ENCODE measurements at places on chromosomes 7 and 10. TPM values are rescaled to one million over a fixed set of nuclear protein-coding genes. Genes with fewer than 3 reads are reported as not detected.

The HMX3 gene
- not detected for polyA plus RNA-seq

The MMD2 gene
- not detected for polyA plus RNA-seq

The RBP4 gene
- 0.90 TPM for polyA plus RNA-seq

The GCK gene
- polyA plus RNA-seq, result 0.43 TPM

The ASB15 gene
- polyA plus RNA-seq, result not detected

DNA sequence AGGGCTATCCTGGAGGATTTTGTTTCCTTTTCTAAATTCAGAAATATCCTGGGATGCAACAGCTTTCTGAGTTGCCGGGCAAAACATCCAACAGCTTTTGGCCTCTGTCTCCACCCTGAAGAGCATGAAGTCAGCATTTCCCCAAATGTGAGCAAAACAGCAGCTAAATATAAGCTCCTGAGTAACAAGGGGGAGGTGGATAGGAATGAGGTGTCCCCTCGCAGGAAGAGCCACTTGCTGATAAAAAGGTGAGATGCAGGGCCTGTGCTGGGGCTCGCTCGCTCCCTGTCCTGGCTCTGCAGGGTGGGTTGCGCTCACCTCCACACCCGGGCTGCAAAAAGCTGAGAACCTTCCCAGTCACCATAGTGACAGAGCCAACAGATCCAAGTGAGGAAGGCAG lies 264.3 kb downstream of the ZEB1 start:
- peak; percentile 30 for DNase-seq

DNA sequence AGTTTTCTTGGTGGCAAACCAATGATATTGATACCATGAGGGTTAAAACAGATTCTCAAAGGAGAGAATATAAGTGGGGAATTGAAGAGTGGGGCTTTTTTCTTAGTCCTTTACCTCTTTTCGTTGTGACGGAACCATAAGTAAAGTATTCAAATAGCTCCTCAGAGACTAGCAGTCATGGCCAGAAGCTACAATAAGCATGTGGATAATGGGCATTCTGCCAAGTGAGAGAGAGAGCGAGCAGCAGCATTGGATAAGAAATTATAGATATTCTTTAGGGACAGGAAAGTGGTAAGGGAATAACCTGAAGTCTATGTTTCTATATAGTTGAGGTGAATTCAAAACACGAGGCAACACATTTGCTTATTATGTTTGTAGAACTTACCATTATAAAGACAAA lies 235.1 kb downstream of the SEMA3E start:
- DNase-seq, result peak; percentile 3

DNA sequence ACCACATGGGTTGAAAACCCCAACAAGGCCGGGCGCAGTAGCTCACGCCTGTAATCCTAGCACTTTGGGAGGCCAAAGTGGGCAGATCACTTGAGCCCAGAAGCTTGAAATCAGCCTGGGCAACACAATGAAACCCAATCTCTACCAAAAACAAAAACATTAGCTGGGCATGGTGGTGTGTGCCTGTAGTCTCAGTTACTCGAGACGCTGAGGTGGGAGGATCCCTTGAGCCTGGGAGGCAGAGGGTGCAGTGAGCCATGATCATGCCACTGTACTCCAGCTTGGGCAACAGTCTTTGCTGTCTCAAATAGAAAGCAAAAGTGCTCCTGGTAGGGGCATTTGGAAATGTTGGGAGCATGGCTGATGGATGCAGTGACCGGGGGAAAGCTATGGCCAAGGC lies 209.6 kb upstream of the PLXNA4 start:
- no peak for DNase-seq

DNA sequence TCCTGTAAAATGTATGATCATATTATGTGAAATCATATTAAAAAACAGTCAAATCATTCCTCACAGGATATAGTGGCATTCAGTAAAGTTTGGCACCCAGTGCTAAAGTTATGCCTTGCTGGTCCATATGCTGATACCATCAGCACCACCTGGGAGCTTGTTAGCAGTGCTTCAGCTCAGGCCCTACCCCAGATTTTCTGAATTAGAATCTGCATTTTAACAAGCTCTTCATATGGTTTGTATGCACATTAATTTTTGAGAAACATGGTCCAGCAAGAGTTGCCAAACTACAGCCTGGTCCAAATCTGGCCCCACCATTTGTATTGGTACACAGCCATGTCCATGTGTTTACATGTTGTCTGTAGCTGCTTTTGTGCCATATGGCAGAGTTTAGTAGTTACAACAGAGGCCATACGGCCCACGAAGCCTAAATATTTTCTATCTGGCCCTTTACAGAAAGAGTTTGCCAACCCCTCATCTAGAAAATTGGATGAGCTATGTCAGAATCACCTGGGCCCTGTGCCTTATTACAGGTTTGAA lies 30.1 kb downstream of the RAB18 start:
- DNase-seq, result no peak

DNA sequence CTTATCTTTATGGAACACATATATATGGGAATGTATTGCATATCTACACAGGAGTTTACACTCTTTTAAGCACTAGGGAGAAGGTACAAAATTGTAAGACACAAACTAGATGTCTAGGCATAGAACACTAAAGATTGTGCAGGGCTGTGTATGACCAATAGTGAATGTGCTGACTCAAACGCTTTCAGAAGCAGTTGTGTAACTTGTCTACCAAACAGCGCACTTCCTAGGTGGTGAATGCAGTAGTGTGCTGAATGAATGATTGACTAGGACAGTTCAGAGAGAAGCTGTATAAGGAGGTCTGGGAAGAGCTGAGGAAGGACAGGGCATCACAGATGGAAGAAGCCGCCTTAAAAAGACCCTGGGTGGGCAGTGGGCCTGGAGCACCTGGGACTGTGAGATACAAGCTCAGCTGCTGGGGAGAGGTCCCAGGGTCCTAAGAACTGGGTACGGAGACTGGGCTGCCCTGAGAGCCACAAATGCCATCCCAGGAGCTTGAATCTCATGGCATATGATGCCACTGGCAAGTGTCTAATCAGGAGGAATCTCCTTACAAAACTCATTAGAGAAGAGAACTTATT lies 14.2 kb downstream of the CLRN3 start:
- DNase-seq, result no peak

DNA sequence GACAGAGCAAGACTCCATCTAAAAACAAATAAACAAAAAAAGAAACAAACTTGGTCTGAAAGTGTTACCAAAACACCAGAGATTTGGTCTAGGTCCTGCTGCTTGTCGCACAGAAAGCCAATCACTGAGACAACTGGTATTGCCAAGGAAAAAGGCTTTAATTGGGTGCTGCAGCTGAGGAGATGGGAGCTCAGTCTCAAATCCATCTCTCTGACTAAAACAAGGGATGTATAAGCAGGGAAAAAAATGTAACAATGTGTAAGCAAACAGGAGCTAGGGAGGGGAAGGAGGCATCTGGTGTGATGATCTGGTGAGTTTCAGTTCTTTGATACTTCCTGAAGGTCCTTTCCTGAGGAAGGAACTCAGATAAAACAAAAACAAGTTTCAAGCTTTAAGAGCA lies 8.4 kb upstream of the PDIA4 start:
- no peak for DNase-seq

DNA sequence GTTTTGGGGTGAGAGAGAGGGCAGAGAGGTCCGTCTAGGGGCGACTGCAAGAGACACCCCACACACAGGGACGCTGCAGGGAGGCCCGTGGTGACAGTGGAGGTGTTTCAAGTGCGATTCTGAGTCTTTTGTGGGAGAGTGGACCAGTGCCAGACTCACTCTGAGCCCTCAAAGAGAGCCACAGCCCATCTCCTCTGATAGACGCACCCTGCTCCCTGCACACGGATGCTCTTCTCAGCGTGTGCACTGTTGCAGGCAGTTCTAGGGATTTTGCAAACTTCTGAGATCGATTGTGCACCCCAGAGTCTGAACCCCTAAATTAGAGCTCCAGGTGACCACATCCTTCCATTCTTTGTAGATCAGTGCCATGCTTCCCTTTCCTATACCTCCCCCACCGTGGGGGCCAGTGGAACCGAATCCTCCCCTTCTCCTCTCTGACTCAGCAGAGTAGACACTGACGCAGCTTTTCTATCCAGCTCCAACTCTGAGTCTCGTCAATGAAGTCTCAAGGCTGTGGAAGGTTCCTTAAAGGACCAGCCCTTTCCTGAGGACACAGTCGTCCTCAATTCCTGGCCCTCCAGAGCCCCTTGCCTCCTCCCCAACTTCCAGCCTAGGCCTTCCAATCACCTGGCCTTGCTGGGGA lies 83.8 kb downstream of the TMEM130 start:
- DNase-seq, result peak; percentile 49

GRCh38 chr10:119441921-119442757 lies 100.4 kb downstream of the RGS10 start:
- DNase-seq, result no peak

GRCh38 chr10:19194866-19195265 lies 146.3 kb downstream of the MALRD1 start:
- no peak for DNase-seq

DNA sequence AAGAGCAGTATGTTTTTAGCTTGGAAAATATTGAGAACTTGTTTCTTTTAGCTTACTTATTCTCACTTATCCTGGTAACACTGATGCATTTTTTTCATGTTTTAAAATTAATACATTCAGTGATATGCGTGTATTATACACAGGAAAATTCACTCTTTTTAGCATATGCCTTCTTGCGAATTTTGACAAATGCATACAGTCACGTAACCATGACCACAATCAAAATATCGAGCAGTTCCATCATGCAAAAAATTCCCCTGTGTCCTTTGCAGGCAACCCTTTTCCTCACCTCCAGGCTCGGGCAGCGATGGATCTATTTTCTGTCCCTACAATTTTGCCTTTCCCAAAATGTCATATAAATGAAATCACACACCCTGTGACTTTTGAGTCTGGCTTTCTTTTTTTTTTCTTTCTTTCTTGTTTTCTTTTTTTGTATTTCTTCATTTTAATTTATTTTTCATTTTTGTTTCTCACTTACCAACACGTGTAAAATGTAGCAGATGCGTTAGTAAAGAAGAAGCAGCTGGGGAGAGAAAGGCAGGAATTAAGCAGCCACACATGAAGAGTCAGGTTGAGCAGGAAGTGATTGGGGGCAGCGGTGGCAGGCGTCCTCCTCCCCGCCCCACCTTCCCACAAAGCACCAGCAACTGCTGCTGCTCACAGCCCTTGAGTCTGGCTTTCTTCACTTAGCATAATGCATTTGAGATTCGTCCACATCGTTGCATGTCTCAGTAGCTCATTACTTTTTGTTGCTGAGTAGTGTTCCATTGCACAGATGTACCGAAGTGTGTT lies 29.9 kb downstream of the ADRB1 start:
- DNase-seq, result no peak

GRCh38 chr10:119517235-119518141 lies 25.0 kb downstream of the RGS10 start:
- peak; percentile 31 for DNase-seq

DNA sequence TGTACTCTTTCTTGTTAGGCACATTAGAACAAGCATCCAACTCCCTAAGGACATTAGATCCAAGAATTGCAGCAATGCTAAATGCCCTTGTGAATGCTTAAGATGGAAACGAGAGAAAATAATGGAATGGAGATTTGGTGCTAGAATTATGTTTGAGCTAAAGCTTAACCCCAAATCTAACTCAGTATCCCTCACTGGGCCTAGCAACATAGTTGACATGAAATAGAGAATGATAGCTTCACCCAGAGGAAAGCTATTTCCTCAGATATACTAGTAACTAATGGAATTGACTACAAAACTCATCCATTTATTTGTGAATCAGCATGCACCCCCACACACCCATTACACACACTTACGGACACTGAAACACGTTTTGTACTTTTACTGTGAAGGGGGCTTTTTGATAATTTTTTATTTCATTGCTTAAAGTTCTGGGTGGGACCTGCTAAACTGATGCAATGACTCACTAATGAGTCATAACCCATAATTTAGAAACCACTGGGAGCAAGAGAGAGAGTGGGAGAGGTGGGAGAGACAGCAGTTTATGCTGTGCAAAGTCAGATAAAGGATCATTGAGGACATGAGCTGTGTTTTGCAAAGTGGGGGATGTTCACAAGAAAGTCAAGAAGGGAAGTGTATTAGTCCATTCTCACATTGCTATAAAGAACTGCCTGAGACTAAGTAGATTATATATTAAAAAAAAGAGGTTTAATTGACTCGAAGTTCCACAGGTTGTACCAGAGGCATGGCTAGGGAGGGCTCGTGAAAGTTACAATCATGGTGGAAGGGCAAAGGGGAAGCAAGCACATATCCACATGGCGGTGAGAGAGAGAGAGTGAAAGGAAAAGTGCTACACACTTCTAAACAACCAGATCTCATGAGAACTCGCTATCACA lies 382.7 kb downstream of the SFMBT2 start:
- DNase-seq, result peak; percentile 45

DNA sequence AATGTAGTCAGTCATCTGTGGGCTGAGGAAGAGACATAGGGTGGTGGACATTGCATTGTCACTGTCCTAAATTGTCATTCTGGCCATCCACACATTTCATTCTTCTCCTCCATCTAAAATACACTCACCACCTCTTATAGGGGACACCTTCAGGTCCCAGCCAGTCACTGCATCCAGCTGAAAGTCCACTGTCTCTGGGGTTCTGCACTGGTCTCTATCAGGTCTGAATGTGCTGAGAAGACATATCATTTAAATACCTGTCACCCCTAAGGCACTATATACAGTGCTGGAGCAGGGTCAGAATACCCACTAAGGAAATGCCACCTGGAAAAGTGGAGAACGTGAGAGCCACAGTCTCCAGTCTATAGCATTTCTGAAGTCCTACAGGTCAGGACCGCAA lies 29.6 kb downstream of the SH2D4B start:
- DNase-seq, result no peak

GRCh38 chr10:71754562-71754961 lies 18.8 kb downstream of the VSIR start:
- DNase-seq, result no peak

DNA sequence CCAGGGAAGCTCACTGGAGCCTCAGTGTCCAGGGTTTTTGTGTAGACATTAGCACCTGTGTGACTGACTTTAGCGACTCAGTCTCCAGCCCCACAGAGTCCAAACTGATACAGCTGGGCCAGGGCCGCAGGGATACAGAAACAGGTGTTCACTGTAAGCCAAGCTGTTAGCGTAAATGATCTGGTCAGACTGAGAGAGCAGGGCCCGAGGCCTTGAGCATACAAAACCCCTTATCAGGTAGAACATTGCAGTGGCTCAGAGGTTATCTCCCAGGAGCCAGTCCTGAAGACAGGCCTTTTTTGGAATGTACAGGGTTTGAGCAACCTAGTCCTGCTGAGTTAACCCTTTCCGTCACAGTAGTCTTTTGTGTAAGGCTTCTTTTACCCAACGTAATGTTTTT lies 25.0 kb downstream of the LHPP start:
- DNase-seq, result no peak

GRCh38 chr10:106992055-106992454 lies 172.5 kb downstream of the SORCS1 start:
- no peak for DNase-seq

GRCh38 chr7:370259-370625 lies 80.3 kb downstream of the FOXL3 start:
- DNase-seq, result no peak

Measured in GM23248 (cell line).